Activated CD8-positive, alpha-beta T cell treated with anti-CD3 and anti-CD28 coated beads, Interleukin-2, amount 10 ng/mL, durations not matched to agents 7 days and 5 days (primary cell): ENCODE measurements at places on chromosomes 3 and 15.

GRCh38 chr15:66144978-66145725 is 108.4 kb downstream of the MEGF11 start:
- no peak for DNase-seq
- no peaks in the 10 kb centered on the region for H3K36me3 ChIP-seq
- H3K27me3 ChIP-seq, result peaks cover 4% of the 10 kb centered on the region
- no peak overlapping the region for H3K4me3 ChIP-seq

GRCh38 chr15:72179950-72180581 is 17.5 kb downstream of the GRAMD2A start:
- no peak for DNase-seq
- no peaks in the 10 kb centered on the region for H3K36me3 ChIP-seq
- no peak overlapping the region for H3K4me3 ChIP-seq
- H3K27me3 ChIP-seq, result peaks cover 37% of the 10 kb centered on the region
- peaks cover 6% of the 10 kb centered on the region for H3K4me1 ChIP-seq

DNA sequence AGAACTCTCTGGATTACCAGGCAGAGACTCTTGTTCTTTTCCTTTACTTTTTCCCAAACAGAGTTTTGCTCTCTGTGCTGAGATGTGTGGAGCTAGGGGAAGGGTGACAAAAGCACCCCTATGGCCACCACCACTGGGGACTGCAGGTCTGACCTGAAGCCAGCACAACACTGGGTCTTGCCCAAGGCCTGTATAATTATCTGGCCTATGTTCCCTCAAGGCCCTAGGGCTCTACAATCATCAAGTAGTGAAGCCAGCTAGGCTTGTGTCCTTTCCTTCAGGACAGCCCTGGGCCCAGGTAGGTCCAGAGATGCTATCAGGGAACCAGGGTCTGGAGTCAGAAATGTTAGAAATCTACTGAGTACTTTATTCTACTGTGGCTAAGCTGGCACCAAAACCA is 28.4 kb downstream of the MYO1E start:
- DNase-seq, result no peak
- no peak overlapping the region for H3K4me3 ChIP-seq
- peaks cover 29% of the 10 kb centered on the region for H3K36me3 ChIP-seq
- peaks cover 35% of the 10 kb centered on the region for H3K4me1 ChIP-seq

DNA sequence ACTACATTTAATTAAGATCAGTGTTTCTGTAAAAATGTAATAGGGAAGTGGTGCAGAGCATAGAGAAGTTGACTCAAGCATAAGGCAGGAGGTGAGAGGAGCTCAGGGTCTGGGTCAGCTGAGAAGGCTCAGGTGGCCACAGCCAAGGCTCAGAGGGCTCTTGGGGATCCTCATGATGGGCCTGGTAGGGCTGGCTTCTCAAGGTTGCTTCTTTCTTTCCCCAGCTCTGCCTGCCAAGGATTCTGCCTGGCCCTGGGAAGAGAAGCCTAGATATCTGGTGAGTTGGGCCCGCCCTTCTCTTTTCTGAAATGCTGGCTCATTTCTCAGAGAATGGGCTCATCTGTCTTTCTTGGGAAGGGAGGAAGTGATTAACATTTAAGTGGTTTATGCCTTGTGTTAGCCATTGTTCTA is 6.5 kb downstream of the ZNF589 start:
- peak; percentile 30 for DNase-seq
- no peaks in the 10 kb centered on the region for H3K27me3 ChIP-seq
- H3K4me3 ChIP-seq, result no peak overlapping the region
- H3K27ac ChIP-seq, result peak overlapping the region; percentile 79
- H3K36me3 ChIP-seq, result peaks cover 44% of the 10 kb centered on the region

DNA sequence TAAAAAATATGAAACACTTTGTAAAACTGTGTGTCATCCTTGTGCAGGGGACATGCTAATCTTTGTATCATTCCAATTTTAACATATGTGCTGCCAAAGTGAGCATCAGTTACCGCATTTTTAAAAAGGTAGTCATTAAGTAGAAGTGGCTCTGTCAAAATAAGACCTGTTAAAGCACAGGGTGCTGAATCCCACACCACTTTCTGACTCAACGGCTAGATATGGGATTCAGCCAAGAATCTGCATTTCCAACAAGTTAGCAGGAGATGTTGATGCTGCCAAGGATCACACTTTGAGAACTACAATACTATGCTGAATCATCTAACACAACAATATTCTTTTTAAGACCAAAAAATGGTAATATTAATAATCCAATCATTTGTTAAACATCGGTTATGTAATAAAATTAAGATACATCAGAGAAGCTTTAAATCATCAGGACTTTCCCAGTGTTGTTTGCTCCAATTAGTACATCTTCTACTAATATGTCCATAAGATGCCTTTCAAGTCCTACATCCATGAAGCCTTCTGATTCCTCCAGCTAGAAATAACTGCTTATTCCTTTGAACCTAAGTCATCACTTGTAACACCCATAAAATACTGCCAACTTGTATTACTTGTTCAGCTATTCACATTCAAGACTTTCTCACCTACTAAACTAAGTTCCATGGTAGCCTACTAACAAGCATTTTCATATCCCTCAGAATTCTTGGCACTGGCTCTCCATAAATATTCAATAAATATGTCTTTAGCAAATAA is 71.1 kb downstream of the TBL1XR1 start:
- H3K27ac ChIP-seq, result no peak overlapping the region
- H3K27me3 ChIP-seq, result no peaks in the 10 kb centered on the region
- peaks cover 21% of the 10 kb centered on the region for H3K4me1 ChIP-seq
- peaks cover 68% of the 10 kb centered on the region for H3K36me3 ChIP-seq
- no peak overlapping the region for H3K4me3 ChIP-seq

GRCh38 chr3:89144080-89144479 is 36.7 kb downstream of the EPHA3 start:
- H3K4me1 ChIP-seq, result no peaks in the 10 kb centered on the region
- H3K27me3 ChIP-seq, result no peaks in the 10 kb centered on the region
- no peaks in the 10 kb centered on the region for H3K36me3 ChIP-seq
- H3K4me3 ChIP-seq, result no peak overlapping the region
- DNase-seq, result no peak
- no peak overlapping the region for H3K27ac ChIP-seq

DNA sequence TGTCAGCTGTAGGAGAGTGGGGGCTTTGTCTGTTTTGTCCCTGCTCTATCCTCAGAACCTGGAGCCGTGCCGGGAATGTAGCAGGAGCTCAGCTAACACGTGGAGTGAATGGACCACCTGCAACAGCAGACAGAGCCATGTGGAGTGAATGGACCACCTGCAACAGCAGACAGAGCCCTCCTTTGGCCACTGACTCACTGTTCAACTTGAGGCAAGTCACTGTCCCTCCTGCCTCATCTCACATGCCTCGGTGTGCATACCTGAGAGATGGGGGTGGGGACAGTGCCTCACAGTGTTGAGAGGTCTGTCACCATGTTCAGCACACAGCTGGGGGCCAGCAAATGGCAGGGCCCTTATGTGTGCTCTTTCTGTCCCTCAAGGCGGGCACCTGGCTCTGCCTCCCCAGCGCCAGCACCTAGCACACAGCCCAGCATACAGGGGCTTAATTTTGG is 27.9 kb downstream of the FEM1B start:
- peaks cover 5% of the 10 kb centered on the region for H3K27me3 ChIP-seq
- H3K36me3 ChIP-seq, result peaks cover 2% of the 10 kb centered on the region
- DNase-seq, result no peak
- peaks cover 20% of the 10 kb centered on the region for H3K4me1 ChIP-seq
- H3K4me3 ChIP-seq, result no peak overlapping the region
- H3K27ac ChIP-seq, result no peak overlapping the region

DNA sequence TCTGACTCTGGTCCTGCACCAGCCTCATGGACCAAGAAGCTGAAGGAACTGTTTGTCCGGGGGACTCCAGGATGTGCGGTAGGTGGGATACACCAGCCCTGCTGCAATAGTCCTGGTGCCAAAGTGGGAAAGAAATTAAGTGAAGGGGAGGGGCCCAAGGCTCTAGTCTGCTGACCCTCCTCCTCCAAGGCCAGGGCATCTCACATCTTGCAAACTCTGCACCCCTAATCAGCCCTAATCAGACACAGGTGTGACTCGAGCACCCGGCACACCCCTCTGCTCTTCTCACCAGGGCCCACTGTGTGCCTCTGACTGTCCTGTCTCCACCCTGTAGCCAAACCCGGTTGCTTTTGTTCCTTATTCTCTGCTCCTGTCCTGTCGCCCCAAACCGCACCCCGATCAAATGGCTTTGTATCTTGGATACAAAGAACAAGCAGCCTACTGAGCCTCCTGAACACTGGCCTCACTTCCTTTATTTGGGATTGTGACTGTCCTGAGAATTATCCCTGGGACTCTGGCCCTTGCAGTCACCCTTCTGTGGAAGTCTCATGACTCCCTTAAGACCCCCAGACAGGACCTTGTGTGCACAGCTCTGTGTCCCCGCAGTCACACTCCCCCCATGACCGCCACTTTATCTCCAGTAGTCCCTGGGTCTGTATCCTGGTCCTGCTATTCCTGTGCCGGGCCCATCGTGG is 26.7 kb upstream of the SLC41A3 start:
- H3K4me3 ChIP-seq, result no peak overlapping the region
- no peak overlapping the region for H3K27ac ChIP-seq
- no peaks in the 10 kb centered on the region for H3K4me1 ChIP-seq
- no peaks in the 10 kb centered on the region for H3K36me3 ChIP-seq

DNA sequence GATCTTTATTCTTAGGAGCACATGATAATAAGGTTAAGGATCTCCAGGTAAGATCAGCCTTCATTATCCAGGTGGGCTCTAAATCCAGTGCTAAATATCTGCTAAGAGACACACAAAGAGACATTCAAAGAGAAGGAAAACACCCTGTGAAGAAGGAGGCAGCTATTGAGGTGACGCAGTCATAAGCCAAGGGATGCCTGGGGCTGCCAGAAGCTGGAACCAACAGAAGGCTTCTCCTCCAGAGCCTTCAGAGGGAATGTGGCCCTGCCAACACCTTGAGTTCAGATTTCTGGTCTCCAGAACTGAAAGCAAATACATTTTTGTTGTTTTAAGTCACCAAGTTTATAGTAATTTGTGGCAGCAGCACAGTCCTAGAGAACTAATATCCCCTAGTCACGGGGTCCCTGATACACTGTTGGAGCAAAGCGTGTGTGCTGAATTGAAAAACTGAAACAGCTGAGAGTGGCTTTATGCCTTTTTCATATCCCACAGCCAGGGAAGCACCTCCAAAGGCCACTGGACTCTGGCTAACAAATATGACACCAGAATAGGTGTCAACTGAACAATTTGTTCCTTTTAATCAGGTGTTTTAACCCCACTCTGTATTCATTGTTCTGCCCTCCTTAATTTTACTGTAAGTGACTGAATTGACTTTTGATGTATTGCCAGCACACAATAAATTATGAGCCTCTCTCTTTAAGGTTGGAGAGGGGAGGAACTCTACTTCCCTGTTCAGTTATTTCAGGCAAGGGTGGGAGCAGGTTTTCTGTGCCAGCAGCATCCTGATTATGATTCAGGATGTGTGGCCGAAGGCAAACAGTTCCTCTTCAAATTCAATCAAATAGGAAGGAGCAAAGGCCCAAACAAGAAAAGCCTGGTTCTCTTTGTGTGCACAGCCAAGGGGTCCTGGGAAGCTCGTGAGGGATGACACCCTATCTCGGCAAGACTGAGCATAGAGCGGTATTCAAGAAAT is 151.8 kb upstream of the HES1 start:
- peaks cover 9% of the 10 kb centered on the region for H3K27me3 ChIP-seq
- no peaks in the 10 kb centered on the region for H3K36me3 ChIP-seq
- H3K4me3 ChIP-seq, result no peak overlapping the region

DNA sequence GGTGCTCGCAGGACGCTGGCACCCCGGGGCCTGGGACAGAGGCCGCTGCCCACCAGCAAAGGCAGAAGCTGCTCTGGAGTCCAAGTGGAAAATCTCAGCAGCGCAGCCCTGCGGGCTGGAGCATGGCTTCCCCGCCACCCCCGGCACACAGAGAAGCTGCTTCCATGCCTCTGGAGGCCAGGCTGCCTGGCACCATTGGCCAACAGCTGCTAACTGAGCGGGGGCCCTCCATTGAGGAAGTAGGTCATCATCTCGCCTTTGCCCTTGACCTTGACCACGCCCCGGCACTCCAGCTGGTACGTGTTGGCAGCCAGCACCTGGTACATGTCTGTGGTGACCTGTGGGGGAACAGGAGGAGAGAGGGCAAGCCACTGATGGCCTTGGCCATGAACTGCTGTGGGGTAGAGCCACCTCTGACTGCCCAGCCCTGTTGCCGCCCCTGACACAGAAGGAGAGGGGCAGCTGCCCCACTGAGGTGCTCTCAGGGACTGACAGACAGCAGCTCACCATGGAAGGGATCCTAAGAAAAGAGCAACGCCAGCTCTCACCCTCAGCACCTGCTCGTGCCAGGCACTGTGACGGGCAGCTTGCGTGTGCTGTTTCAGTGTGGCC is 82.8 kb downstream of the SEC22A start:
- H3K27me3 ChIP-seq, result no peaks in the 10 kb centered on the region
- no peaks in the 10 kb centered on the region for H3K4me1 ChIP-seq
- DNase-seq, result no peak
- H3K27ac ChIP-seq, result no peak overlapping the region
- no peaks in the 10 kb centered on the region for H3K36me3 ChIP-seq

DNA sequence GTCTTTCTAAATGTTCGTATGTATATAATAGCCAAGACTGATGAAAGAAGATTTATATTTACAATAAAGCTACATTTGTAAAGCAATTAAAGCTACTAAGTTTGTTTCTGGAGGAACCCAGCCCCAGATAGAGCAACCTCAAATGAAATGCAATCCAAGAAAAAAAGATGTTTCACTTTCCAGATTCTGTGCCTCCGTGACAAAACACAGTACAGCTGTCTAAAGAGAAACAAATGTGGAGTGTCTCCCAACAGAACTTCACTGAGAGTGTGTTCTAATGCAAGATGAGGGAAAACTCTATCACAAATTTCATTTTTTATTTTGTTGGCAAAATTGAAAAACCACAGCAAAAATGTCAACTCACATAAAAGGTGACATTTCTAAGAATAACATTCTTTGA is 317.0 kb downstream of the OCA2 start:
- no peak for DNase-seq
- H3K27me3 ChIP-seq, result no peaks in the 10 kb centered on the region
- H3K36me3 ChIP-seq, result no peaks in the 10 kb centered on the region
- no peak overlapping the region for H3K4me3 ChIP-seq
- no peak overlapping the region for H3K27ac ChIP-seq

DNA sequence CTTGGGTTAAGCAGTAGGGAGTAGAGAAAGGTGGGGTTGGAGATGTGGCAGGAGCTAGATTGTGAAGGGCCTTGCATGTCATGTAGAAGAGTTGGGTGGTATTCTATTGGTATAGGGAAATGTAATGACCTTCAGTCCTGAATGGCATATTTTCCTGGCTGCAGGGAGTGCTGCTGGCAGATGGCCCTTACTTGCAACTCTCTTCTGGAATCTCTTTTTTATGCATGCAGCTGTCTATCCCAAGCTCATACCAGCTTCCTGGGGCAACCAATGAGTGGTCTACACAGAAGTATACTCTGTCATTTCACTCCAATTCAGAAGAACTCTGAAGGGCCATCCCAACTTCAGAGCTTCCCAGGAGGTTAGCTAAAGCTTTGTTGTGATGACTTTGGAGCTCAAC is 144.7 kb upstream of the ANKRD28 start:
- peaks cover 2% of the 10 kb centered on the region for H3K4me1 ChIP-seq
- no peaks in the 10 kb centered on the region for H3K36me3 ChIP-seq
- H3K27me3 ChIP-seq, result peaks cover 8% of the 10 kb centered on the region
- no peak overlapping the region for H3K4me3 ChIP-seq
